ENCODE measurements at places on chromosomes 3 and 15. TPM values are rescaled to one million over a fixed set of nuclear protein-coding genes. Genes with fewer than 3 reads are reported as not detected.

Gene CHRM5
- polyA plus RNA-seq, result 0.16 TPM

- DNase-seq, result no peak
Measured at GRCh38 chr3:72579581-72580245, 268.5 kb downstream of the SHQ1 start.

DNA sequence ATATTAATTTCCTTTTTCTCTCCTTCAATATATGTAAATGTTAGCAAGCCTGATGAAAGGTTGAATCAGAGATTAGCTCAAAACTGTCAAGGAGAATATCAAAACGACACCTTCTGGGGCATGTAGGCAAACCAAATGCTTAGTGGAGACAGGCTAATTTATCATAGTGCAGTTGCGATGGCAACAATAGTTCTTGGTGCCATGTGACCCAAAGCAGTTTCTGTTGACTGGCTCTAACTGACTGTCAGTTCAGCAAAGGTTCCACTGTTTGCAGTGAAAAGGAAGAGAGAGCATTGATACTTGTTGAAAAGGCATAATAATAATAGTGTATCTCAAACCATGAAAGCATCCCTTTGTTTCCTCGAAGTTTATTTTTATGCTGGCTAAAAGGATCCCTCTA is 513.9 kb downstream of the NLGN1 start:
- no peak for DNase-seq

- DNase-seq, result no peak
Measured at GRCh38 chr3:100614941-100615340, 5.5 kb downstream of the ADGRG7 start.

GRCh38 chr15:59399465-59400102 is 26.9 kb upstream of the MYO1E start:
- DNase-seq, result no peak
